ENCODE measurements at places on chromosomes 2 and 18. TPM values are rescaled to one million over a fixed set of nuclear protein-coding genes. Genes with fewer than 3 reads are reported as not detected.
A peak's percentile ranks its signal among the peaks of the same experiment; 100 is the strongest.

GRCh38 chr2:3741867-3742602 is 38.7 kb downstream of the DCDC2C start:
- DNase-seq = no peak

DNA sequence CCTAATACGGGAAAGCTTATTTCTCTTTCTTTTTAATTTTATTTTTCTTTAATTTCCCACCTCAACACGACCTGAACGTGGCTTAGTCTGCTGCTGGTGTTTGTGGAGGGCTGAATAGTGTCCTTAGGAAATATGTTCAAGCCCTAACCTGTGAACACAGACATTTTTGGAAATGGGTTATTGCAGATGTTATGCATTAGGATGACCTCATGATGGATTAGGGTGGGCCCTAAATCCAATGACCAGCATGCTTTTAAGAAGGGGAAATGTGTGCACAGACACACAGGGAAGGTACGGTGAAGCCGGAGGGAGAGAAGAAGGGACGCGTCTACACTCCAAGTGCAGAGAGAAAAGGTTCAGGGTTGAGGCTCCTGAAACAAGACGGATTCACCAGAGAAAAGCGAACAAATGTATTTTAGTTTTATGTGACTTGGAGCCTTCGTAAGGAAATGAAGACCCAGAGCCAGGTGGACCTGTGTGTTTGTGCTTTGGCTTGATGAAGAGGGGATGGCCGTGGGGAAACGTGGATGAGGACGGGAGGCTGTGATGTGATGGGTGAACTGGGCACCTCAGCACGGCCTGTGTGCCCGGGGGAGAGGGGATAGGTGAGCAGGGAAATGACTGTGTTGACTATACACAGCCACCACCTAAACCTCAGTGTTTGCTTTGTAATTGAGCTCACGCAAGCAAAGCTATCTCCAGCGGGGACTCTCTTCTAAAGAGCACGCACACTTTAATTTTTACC is 37.5 kb downstream of the RTP5 start:
- DNase-seq = no peak

- DNase-seq = no peak
These were observed 1.2 kb upstream of the ITM2C start for GRCh38 chr2:230863442-230864121.

GRCh38 chr2:12212841-12213597 is 466.6 kb downstream of the LPIN1 start:
- DNase-seq = no peak

LYG2 gene
- not detected for total RNA-seq

GRCh38 chr2:163626639-163627109 is 109.1 kb downstream of the FIGN start:
- DNase-seq = no peak

GRCh38 chr2:239671471-239671870 is 270.7 kb upstream of the HDAC4 start:
- no peak for DNase-seq

DNA sequence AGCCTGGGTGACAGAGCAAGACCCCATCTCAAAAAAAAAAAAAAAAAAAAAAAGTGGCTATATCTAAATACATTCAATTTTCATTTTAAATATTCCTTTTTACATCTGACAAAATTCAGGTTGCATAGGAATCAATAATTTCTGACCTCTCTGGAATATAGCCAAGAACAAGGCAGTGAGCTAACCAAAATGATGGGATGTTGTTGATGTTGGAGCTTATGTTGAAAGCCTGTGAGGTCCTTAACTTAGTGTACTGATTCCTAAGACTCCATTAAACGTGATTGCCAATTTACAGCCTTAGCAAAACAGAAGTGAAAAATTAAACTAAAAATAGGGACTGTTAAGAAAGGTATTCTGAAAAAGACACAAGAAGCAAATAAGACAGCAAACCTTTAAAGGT is 109.6 kb downstream of the MEP1B start:
- no peak for DNase-seq

- no peak for DNase-seq
These were observed 2.5 kb upstream of the ICOS start for GRCh38 chr2:203934041-203934492.

GRCh38 chr18:30588673-30589164 is 453.8 kb downstream of the DSC3 start:
- no peak for DNase-seq

- DNase-seq = no peak
These were observed 290.8 kb downstream of the KCNS3 start for GRCh38 chr2:18169121-18169892.

EGR4 gene
- total RNA-seq = not detected

DNA sequence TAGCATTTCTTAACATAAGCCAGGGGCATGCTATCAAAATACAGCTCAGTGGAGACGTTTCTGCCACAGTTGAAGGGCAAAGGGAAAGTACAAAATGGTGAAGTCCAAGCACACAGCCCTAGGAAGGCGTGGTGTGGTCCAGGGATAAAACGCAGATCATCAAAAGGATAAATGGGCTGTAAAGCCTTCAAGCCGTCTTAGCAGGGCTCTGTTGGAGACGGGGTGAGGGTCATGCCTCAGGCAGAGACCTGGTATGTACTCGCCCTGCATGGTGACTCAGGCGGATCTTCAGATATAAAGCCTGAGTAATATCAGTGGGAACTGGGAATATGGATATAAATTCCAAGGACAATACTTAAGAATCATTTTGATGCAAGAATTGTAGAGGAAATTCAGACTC is 61.2 kb downstream of the NGEF start:
- no peak for DNase-seq

DNA sequence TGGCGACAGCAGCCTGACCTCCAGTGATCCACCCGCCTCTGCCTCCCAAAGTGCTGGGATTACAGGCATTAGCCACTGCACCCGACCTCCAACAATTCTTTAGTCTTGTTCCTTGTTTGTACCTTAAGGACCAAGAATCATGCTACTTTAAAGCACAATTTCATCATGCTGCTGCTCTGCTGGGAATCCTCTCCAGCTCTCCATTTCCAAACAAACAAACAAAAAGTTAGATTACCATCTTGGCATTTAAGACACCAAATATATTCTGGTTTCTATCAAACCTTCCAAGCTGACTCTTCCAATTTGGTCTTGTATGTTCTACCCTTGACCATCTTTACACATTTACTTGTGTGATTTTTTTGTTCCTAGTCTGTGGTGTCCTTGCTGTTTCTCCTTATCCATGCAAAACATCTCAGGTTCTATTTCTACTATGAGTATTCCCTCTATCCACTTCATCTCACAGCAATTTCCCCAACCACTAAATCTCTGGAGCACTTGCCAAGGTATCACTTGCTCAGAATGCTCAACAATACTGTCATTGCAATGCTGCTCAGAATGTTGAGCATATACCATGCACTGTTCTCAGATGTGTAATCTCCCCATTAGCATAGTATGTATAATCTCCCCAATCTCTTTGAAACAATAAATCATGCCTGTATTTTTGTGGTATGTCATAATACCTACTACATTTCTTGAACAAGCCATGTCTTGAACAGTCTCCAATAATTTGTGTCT is 73.2 kb upstream of the GALNT5 start:
- DNase-seq = no peak

PRKAG3 gene
- total RNA-seq = 0.32 TPM

GRCh38 chr2:144456680-144457079 is 63.2 kb downstream of the ZEB2 start:
- no peak for DNase-seq

DNA sequence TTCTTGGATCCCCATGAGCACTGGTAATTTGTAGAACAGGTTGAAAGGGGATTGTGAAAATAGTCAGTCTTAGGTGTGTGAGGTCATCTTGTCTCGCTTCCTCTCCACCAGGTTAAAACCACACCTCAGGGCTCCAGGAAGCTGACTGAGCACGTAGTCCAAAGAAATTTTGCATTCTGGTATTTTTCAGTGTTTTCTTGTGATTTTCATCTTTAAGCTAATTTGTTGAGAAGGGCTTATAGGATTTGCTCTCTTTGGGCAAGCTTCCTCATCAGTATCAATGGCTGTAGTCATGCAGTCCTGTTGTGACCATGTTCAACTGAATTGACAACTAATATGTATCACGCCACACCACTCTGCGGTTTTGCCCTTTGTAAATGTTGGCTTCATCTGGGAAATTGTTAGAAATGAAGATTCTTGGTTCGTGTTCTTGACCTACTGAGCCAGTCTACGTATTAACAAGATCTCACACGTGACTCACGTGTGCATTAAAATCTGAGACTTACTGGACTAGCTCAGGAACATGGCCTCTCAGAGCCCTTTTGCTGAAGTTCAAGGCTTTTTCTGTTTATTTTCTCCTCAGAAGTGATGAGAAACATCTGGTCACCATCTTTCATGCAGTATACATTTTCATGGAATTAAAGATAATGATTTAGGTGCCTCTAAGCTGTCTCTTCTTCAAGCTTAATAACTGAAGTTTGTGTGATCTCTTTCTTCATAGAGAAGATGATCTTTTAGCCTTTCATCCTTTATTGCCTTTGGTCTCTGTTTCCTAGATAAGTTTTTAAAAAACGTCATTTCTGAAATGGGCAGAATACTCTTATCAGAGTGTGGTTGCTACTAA is 32.8 kb downstream of the FMNL2 start:
- DNase-seq = no peak

DNA sequence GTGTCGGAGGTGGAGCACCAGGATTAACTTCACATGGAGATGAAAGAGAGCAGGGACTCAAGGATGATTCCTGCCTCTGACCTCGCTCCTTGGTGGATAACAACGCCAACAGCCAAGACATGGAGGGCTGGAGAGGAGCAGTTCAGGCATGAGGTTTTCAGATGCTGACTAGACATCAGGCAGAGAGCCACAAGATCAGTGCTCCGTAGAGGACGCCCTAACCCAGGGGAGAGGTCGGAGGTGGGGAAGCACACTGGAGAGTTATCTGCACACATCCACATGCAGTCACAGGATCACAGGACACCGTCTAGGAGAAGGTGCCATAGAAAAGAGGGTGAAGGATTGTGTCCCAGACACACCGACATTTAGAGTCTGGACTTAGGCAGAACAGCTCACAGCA is 344.3 kb downstream of the EIPR1 start:
- no peak for DNase-seq

DNA sequence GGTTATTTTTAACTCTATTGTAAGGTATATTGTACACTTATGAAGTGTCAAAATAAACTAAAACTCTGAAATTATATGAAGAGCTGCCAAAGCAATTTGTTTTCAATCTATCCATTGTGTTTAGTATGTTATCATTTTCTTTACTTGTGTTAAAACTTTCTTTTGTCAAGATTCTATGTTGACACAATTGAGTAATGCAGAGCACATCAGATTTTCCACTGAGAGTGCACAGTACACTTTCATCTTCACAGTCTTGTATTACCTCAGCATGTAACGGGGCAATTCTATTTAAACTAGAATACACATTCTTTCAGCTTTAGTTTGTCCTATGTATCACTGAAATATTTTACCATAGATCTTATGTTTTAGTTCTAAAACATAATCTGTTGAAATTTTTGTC is 304.4 kb upstream of the ZC3H15 start:
- no peak for DNase-seq

DNA sequence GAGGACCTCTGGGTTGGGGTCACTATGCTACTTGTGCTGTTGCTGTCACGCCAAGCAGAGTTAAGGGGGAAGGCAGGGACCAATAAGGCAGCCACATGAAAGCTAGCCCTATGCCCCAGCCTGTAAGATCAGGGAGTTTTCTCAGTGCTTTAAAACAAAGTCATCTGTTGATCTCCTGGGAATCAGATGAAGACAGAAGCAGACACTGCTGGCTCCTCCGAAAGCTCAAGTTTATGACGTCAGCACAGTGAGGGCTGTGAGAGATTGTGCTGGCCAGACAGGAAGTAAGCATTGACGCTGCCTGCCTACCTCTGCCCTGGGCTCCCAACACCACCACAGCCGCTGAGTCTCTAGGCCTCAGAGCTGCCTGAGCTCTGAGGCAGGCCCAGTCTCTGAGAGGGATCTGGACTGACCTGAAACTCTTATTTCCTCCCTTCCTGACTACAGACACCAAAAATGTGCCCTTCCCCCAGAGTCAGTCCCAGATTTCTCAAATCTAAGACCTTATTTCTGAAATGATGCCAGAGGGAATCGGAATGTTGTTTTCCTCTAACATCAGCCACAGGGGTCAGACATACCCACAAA is 118.1 kb upstream of the EPAS1 start:
- DNase-seq = peak; percentile 79

DNA sequence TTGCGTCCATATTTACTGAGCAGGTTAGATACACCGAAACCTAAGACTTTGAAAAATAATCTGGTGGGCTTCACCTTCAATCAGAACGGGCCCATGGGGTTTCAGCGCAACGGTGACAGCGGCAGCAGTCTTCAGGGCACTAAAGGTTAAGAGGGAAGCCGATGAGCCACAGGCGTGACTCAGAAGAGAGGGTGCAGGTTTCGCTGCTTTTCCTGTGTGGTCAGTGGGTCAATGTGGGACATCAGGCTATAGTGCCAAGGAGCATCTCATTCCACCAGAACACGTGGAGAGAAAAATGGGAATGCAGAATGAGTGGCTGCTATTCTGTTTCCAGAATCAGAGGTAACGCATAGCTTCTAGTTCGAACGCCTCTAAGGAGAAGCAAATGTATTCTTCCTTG is 8.9 kb downstream of the PTGR3 start:
- no peak for DNase-seq

DNA sequence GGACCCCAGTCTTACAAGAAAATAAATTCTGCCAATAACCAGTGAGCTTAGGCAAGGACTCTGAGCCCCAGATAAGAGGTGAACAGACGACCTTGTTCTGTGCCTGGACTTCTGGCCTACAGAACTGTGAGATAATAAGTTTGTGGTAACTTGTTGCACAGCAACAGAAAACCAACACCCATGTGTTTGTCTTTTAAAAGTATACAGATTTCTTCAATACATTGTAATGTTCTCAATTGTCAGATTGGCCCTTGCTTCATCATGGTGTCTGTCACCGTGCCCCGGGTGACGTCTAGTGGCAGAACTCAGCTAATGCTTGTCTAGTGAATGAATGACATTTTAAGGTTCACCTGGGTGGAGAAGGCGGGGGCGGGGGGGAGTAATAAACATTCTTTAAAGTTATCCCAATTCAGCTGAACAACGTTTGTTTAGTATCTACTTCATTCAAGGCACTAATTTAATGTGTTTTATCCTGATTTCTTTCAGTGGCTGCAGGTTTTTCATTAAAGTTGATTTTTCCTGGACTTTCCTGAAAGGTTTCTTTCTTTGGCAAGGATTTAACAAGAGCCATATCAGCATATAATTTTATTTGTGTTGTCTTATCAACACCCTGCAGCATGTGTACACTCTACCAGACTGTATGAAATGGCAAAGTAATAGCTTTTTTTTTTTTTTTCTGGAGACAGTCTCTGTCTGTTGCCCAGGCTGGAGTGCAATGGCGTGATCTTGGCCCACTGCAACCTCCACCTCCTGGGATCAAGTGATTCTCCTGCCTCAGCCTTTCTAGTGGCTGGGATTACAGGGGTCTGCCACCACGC is 123.8 kb upstream of the DLX2 start:
- no peak for DNase-seq

All from ovary (tissue), 10 donors.